ENCODE measurements at places on chromosomes 7 and 10.

- DNase-seq, result no peak
Measured at GRCh38 chr7:125089171-125089570, 159.5 kb upstream of the POT1 start.

GRCh38 chr10:131576341-131577177 lies 265.0 kb upstream of the TCERG1L start:
- no peak for DNase-seq

DNA sequence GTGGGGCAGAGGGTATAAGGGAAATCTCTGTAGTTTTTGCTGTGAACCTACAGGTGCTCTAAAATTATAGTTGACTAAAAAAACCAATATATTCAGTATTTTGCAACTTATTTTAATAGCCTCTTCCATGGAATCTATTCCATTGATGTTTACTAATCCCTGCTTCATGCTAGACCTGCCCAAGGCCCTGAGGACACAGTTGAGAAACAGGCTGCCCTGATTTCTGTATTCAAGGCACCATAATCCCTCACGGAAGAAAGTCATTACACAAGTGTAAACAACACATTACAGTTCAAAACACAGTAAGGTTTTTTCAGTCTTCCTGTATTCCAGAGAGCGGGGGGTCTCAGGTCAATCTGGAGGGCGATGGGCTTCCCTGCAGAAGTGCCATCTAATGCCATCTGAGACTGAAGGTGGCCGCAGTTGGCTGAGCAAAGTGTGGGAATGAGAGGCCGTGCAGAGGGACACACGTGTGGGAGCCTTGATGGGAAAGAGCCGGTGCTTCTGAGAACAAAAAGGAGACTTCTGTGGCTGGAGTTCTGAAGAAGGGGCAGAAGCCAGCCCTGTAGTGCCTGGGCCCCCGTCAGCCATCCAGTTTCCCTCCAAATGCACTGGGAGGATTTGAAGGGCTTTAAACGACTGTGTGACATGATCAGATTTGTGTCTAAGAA lies 146.9 kb downstream of the PTPN20 start:
- no peak for DNase-seq

GRCh38 chr7:98084631-98085030 lies 22.0 kb upstream of the LMTK2 start:
- no peak for DNase-seq

- DNase-seq, result no peak
Measured at GRCh38 chr10:21150166-21150565, 253.1 kb upstream of the NEBL start.

- DNase-seq, result no peak
Measured at GRCh38 chr7:119959811-119960210, 313.2 kb upstream of the KCND2 start.

GRCh38 chr7:94433224-94433623 lies 38.5 kb downstream of the COL1A2 start:
- DNase-seq, result no peak

DNA sequence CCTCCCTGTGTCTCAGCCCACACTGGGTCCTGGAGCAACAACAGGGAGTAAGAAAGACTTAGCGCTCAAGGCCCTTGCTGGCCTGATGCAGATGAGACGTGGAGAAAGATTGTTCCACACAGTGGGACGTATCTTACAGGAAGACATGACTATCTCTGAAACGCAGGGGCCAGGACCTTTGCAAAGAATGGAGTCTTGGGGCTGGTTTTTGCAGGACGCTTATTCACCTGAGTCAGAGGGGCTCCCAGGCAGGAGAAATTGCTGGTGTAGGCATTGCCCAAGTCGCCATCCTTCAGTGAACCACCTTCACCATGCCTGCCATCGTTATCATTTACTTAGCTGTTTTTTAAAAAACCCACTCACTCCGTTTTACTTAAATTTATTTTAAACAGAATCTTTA lies 11.8 kb upstream of the GDF10 start:
- no peak for DNase-seq

- no peak for DNase-seq
Measured at GRCh38 chr10:28841625-28842024, 164.3 kb downstream of the BAMBI start.

GRCh38 chr7:55063061-55063460 lies 44.2 kb downstream of the EGFR start:
- DNase-seq, result no peak

GRCh38 chr10:102713539-102713813 lies 721 bp downstream of the ARL3 start:
- DNase-seq, result no peak

GRCh38 chr10:119706521-119707278 lies 19.1 kb upstream of the INPP5F start:
- DNase-seq, result no peak

DNA sequence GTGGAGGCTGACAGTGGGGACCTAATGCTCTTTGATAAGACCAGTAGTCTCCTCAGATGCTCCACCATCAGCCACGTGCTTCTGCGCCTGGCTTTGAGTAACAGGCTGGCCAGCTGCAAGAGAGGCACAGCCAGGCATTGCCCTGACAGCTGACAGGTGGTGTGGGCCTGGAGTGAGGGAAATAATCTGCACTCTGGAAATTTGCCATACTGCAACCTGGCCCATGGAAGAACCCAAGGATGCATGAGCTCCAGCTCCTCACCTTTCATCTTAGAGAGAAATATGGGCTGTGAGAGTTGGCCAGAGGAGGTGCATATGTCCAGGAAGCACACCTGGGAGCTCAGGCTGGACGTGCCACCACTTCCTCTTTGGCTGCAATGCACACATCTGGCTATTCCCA lies 118.9 kb downstream of the PLXDC2 start:
- DNase-seq, result no peak

DNA sequence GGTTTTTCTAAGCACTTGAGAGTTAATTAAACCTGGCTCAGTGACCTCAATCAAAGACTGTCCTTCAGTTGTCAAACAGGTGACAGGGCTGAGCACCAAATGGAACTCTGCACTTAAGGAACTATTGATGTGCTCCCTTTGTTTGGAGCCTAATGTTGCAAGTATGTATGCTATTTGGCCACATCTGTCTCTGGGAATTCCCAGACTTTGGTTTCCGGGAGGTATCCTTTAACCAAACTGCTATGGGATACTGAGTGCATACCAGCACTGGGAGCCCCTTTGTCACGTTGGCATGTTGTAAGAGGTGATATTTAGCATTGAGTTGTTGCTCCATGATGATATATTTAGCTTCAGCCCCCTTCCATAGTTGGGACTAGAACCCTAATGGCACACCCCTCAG lies 25.2 kb downstream of the ASZ1 start:
- DNase-seq, result no peak

DNA sequence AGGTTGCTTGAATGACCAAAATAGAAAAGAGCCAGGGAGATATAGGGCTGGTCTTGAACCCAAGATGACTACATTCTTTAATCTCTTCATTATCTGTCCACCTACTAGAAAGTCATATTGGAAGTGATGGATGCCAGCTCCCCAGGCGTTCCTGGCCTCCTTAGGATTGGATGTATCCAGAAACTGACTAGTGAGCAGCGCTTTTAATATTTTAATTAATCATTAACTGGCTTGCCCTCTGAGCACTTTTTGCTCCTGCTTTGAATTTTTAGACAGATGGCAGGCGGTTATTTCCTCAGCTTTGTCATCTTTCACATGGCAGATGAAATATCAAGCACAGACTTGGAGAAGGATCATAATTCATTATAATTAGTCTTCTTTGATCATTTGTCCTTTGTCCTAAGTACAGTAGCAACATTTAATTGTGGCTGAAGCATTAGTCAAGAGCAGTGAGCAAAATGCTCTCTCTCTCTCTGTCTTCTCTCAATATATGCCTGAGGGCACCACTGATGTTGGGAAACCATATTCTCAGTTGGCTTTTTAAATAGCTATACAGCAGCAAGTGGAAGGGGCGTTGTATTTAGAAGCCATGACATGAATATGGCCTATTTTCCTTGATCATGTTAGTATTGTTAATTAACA lies 588.0 kb downstream of the NRG3 start:
- DNase-seq, result no peak

DNA sequence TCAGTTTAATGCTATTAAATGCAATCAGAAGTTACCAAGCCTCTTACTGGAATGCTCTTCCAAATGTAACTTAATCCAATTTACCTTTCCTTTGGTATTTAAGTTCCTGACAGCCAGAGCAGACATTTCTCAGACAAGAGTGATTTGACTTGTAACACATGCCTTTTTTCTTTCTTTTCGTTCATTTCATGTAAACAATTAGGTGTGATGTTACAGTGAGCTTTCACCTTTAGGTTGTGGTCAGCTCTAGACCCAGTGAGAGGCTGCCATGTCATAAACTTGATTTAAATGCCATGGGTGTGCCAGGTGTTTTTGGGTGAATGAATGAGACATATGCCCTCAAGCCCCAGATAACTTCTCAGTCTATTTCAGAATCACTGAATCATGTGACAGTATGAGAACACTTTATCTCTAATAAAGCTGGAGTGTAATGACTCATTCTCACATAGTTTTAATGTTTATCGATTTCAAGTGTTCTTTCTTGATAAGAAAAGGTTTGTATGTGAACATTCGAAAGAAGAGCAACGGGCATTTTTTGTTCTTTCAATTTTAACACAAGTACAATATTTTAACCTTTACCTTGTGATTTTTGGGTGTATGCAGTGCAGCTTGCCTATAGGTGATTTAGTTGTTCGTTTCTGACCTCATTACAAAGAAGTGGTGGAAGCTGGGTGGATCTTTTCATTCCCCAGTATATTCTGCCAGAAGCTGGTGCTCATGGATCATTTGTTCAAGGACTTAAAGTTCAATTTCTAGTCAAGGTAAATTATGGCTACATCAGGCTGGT lies 61.5 kb downstream of the CHN2 start:
- DNase-seq, result no peak

- DNase-seq, result no peak
Measured at GRCh38 chr7:67346876-67347275, 350.2 kb downstream of the TYW1 start.

DNA sequence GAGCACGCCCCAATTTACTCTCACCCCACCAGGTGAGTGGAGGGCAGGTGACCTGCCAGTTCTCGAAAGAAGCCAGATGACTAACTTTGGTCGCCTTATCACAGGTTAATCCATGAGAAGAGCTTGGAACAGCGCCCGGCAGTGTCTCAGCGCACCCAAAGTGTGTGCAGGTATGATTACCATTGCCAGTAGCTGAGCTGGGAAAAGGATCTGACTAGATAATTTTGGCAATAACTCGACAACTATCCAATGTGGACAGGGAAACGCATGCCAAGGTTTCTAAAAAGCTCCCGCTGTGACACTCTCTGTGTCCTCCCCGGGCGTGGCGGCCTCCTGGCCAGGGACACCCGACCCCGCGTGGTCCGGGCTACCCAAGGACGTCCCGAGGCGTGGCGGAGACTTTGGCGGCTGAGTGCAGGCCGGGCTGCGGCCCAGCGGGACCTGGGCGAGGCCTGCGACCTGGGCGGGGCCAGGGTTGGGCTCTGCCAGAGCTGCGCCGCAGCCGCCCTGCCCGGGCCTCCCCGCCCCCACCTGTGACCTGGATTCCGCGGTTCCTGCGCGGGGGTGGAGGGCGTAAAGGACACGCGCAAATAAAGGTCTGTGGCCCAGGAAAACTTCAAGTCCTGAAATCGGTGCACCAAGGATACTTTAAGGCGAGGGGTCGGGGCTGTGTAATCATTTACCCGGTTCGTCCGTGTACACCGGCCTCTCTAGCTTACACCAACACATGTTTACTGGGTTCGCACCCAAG lies 13.7 kb upstream of the WAPL start:
- no peak for DNase-seq

DNA sequence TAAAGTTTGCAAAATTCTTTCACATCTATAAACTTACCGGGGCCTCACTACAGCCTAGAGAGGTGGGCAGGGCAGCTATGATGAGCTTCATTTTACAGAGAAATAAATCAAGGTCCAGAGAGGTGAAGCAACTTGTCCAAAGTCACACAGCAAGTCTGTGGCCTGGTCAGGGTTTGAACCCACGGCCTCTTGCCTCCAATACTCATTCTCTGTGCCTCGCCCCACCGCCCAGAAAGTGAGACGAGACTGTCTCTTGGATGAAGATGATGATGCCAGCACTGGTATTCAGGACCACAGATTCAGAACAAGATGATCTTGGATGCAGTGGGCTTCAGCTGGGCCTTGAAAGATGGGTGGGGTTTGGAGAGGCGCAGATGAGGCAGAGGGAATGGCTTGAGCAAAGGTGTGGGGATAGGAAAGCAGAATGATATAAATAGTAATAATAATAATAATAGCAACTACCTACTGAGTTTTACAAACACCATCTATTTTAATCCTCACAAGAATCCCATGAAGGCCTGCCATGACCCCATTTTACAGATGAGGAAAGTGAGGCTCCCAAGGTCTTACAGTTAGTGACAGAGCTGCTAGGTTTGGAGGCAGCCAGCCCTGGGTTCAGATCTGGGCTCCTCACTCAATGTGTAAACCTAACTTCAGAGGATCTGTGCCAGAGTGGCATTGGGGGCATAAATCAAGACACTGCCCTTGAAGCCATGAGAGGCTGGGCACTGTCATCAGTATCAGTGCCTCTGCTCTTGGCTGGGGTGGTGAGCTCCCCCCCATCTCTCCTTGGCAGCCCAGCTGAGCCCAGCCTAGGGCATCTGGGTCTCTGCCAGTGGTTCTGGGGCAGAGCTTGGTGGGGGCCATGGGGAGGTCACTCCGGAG lies 70.0 kb downstream of the NEURL1 start:
- no peak for DNase-seq

- no peak for DNase-seq
Measured at GRCh38 chr10:119207713-119208552, 562 bp downstream of the GRK5 start.

DNA sequence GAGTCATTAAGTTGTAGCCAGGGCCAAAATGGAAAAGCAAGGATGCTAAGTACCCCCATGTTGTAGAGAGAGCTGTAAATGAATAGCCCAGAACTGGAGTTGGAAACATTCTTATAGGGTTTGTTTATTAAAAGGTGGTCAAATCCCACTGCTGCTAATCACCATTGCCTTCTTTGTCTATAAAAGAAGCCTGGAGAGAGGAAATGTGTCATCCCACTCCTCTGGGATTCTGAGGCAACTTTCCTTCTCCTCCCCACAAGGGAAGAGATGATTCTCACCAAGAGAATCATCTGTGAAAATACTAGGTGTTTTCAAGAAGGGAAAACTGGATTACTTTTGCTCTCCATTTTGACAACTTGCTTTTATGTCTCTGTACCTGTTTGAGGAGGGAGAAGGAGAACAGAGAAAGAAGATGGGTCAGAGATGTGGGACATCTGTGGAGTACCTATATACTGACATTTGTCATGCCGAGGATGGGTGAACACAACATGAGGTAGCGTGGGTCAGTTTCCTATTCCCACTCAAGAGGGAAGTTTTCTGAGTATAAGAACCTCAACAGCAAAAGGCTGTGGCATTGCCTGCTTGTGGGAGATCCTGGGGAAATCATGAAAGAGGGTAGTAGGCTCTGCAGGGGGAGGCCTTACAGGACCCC lies 262.2 kb downstream of the KIF20B start:
- DNase-seq, result no peak
